ENCODE measurements at places on chromosomes 5 and 9.

DNA sequence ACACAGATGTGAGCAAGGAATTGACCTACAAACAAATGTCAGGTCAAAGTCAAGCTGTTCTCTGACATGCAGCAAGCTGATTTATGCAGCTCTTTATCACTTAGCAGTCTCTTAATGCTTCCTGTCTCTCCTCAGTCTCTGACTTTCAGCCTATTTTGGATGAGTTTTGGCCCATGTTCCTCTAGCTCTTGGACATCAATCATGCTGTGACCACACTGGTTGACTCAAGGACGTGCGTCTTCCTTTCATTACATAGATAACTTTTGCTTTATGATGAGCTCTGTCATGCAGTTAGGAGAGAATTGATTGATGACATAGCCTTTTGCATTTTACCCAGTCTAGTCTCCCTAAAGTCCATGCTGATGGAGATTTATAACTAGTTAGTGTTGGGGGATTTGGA is 9.4 kb upstream of the REEP5 start:
- H3K36me3 ChIP-seq = peaks cover 8% of the 10 kb centered on the region
- DNase-seq = no peak
- H3K4me1 ChIP-seq = peaks cover 62% of the 10 kb centered on the region
- H3K27ac ChIP-seq = no peak overlapping the region
- H3K27me3 ChIP-seq = no peaks in the 10 kb centered on the region
- H3K4me3 ChIP-seq = no peak overlapping the region

DNA sequence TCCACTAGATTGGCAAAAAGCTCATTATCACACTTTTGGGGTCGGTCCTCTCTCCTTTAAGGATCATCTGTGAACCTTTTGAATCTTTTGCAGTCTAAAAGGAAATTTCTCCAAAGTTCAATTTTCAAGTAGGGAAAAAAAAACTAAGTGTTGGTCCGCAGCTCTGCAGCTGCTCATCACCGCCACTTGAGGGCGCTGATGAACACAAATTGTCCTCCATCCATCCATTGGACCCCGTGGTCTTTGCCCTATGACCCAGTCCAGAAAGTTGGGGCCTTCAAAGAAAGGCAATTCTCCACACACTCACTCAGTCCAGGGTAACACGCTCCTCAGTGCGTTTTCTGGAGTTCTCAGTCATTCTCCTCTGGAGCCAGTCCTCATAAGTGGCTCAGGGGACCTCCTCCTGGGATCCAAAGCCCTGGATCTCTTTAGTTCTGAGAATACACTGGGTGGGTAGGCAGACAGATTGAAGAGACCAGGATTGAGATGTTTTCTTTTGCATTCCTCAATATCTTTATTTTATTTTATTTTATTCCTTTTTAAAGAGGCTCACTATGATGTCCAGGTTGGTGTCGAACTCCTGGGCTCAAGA is 63.6 kb upstream of the SLC28A3 start:
- no peaks in the 10 kb centered on the region for H3K4me1 ChIP-seq
- H3K27me3 ChIP-seq = no peaks in the 10 kb centered on the region
- H3K27ac ChIP-seq = no peak overlapping the region
- no peak for DNase-seq

- no peaks in the 10 kb centered on the region for H3K4me1 ChIP-seq
- DNase-seq = no peak
- peaks cover 52% of the 10 kb centered on the region for H3K36me3 ChIP-seq
- H3K27me3 ChIP-seq = no peaks in the 10 kb centered on the region
These were observed 84.3 kb downstream of the NNT start for GRCh38 chr5:43687275-43687674.

DNA sequence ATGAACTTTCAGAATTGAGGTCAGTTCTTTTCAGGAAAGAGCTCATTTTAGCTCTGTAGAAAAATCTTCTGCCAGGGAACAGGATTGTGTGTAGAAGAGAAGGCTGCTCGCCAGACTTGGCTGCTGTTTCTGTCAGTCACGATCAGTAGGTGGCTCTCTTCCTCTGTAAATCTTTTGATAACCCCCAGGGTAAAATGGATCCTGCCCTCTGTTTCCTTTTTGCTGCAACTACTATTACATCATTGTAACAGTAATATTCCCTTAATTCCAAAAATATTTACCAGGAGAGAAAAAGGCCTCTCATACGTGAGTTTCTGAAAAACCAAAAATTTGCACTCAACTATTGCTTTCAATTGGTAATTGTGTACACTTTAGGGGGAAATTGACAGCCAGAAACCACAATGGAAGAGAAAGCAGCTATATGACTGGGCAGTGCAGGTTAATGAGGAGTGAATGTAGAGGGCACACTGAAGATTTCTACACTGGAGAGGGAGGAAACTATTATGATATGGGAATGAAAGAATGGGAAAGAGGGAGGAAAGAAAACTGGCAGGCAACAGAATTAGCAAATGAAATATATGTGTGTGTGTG is 12.3 kb downstream of the IFNA21 start:
- H3K4me1 ChIP-seq = peaks cover 22% of the 10 kb centered on the region
- peaks cover 31% of the 10 kb centered on the region for H3K27me3 ChIP-seq
- no peak overlapping the region for H3K4me3 ChIP-seq
- no peak overlapping the region for H3K27ac ChIP-seq
- peaks cover 9% of the 10 kb centered on the region for H3K36me3 ChIP-seq

GRCh38 chr5:111563031-111563822 is 50.9 kb upstream of the STARD4 start:
- H3K4me3 ChIP-seq = no peak overlapping the region
- H3K4me1 ChIP-seq = no peaks in the 10 kb centered on the region
- no peak for DNase-seq
- peaks cover 3% of the 10 kb centered on the region for H3K27me3 ChIP-seq

DNA sequence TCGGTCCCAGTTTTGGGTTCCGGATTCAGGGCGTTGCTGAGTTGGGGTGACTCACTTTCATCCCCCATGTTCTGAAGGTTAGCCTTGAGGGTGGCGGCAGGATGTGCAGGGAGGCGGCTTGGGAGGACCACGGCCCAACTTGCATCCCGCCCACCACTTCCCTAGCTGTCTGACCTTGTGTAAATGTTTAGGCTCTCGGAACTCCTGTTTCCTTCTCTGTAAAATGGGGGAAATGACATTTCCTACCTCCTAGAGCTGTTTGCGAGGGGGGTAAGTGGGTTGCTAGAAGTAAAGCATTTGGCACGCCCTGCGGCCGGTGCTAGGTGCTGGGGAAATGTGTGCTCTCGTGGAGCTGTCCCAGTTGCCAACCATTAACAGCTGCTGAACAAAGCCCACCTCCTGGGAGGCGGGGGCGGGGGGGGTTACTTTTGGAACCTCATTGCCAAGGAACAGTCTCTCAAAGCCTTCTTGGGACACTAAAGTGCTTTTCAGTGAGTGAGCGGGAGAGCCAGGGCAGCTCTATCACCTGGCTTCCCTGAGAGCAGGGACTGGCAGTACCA is 27.5 kb downstream of the PTGES2 start:
- H3K27ac ChIP-seq = peak overlapping the region; percentile 79
- H3K27me3 ChIP-seq = no peaks in the 10 kb centered on the region
- peaks cover 39% of the 10 kb centered on the region for H3K36me3 ChIP-seq
- peaks cover 69% of the 10 kb centered on the region for H3K4me1 ChIP-seq

- no peaks in the 10 kb centered on the region for H3K4me1 ChIP-seq
- no peaks in the 10 kb centered on the region for H3K36me3 ChIP-seq
- H3K27ac ChIP-seq = no peak overlapping the region
These were observed 82.3 kb upstream of the TLE4 start for GRCh38 chr9:79489261-79490000.

GRCh38 chr5:149421834-149422233 is 42.7 kb upstream of the IL17B start:
- H3K27me3 ChIP-seq = peaks cover 41% of the 10 kb centered on the region
- H3K27ac ChIP-seq = no peak overlapping the region
- H3K36me3 ChIP-seq = no peaks in the 10 kb centered on the region
- no peak for DNase-seq
- H3K4me3 ChIP-seq = no peak overlapping the region

DNA sequence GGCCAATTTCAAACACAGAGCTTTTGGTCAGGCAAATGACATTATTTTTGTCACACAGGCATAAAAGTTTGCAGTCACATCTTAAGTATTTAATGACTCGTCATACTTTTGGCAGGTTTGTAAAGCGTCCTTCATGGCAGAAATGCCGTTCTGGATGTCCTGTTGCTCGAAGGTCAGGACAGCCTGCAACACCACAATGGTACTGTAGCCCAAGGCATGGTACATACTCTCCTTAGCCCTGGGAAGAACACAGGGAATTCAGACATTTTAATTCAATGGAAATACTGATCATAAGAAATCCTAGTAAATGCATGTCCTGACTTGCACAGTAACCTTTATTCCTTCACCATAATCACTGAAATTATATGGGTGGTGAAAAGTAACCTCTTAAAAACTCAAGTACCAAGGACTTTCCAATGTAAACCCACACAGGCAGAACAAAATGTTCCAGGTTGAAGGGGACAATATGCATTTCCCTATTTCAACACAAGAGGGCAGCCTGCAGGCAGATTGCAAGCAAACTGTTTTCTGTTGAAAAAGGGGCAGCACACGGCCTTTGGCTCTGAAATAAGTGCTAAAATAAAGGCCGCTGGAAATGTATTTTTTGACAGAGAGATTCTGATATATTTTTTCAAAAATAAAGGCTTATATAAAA is 95.7 kb downstream of the TTC39B start:
- peaks cover 21% of the 10 kb centered on the region for H3K36me3 ChIP-seq
- peak; percentile 59 for DNase-seq
- H3K27me3 ChIP-seq = no peaks in the 10 kb centered on the region
- H3K4me1 ChIP-seq = no peaks in the 10 kb centered on the region
